ENCODE measurements at places on chromosomes 3 and 15.

DNA sequence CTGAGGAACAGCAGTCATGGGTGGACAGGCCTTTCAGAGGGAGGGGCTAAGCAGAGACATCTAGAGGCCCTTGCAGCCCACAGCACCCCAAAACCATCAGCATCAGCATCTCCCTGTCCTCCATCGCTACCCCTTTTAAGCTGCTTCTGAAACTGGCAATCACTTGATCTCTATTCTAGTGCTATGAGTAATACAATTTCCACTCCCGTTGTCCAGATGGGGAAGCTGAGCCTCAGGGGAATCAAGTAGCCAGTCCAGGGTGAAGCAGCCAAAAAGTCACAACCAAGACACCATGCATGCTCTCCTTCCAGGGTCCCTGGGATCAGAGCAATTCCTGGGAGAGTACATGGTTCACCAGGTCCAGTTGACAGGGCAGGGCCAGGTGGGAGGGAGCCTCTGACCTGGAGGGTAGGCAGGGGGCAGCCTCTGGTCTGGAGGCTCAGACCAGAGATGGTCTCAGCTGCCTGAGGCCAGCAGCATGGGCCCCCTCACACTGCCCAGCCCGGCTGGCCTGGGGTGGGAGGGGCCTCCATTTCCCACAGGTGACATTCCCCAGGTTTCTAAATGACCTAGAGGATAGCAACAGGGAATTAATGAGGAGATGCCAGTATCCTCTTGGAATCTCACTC lies 30.0 kb downstream of the KLHL25 start:
- no peak for DNase-seq

- DNase-seq, result no peak
Observed at GRCh38 chr3:23073724-23074305, 129.3 kb upstream of the UBE2E2 start.

DNA sequence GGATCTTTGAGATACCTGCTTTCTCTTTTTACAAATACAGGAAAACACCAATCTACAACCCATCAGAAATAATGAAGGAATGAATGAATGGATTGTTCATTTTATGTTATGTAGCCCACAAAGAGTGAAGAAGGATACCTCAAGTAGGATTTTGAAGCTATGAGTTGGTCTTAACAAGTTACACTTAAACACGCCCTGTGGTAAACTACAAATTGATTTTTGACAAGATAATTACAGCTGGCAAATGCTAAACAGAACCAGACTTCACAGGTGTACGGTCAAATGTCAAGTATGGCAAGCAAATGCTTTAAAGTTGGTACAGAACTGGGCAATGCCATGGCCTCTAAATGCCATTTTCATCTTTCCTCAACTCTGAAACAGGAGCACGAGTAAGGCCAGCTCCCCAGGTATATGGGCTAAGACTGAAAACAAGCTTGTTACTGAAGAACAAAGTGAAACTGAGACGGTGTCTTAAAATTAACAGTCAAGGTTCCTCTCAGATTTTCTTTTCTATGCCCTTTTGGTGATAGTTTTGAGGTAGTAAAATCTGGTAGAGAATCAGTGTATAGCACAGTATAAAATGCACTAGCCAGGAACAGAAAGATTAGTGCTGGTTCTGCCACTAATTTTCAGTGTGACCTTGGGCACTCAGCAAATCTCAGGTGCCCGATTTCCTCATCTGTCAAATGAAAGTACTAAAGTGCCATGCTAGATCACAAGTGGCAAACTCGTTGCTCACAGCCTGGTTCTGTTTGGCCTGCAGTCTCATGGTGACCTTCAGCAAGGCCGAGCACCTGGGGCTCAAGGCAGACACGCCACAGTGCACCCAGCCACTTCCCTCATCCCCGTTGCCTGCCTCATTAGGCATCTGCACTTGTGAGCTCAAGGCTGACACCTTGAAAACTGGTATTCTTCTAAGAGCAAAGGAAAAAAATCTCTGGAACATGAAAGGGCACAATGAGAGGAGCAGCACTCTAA lies 9.5 kb downstream of the RUVBL1 start:
- DNase-seq, result no peak

DNA sequence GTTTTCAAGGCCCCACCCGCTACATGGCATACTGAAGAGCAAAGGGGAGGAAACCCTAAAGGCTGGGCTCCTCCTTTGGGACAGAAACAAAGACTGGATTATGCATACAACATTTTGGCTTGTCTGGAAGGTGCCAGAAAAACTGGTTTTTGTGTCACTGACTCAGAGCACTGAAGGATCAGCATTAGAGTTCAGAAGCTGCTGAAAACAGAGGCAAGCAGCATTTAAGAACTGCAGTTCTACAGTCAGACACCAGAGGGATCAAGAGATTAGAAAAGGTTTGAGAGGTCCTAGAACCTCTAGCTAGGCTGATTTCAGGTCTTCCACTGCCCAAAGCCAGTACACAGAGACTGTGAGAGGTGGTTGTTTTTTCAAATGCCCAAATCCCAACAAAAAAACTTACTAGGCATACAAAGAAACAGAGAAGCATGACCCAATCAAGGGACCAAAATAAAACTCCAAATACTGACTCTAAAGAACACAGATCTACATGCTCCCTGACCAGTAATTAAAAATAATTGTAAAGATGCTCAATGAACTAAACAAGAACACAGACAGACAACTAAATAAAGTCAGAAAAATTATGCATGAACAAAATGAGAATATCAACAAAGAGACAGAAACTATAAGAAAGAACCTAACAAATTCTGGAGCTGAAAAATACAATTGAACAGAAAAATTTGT lies 91.2 kb downstream of the SENP2 start:
- DNase-seq, result no peak

GRCh38 chr3:139909811-139910210 lies 25.2 kb upstream of the CLSTN2 start:
- DNase-seq, result no peak

DNA sequence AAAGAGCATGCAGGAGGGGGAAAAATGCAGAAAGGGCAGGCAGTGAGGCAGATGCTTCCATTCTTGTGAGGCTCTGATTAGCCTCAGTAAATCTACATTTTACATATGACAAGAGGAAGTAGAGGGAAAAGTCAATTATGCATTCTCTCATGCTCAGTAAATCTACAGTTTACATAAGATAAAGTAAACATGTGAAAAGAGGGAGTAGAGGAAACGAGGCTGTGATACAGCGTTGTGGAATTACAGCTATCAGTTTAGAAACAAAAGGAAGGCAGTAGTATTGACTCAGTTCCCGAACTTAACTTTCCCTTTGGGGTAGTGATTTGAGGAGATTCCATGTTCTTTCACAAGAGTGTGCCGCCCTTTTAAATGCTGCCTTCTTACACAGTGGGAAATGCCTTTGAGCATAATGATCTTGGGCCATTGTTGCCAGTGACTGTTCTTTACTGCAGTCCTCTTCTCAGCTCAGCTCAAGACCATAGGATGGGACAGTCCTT lies 39.3 kb downstream of the OSTN start:
- no peak for DNase-seq

DNA sequence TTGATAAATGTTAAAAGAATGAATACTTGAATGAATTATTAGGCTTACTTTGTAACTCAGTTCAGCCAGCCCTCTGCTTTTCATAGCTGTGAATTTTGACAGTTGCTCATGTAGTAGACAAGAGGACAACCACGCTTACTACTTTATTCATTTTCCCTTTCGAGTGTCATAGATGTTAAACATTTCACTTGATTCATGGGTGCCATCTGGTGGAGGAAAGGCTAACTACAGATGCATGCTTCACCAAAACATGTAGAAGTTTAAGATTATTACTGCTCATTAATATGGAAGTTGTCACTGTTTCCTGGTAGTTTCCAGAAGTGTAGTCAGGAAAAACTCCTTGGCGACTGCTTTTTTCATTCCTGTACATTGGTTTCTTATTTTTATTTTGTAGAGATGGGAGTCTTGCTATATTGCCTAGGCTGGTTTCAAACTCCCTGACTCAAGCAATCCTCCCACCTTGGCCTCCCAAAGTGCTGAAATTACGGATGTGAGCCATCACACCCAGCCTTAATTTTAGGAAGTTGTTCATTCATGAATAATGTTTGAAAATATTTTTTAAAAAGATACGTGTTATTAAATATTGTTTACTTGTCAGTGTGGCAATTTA lies 163.2 kb downstream of the B3GALNT1 start:
- DNase-seq, result no peak

DNA sequence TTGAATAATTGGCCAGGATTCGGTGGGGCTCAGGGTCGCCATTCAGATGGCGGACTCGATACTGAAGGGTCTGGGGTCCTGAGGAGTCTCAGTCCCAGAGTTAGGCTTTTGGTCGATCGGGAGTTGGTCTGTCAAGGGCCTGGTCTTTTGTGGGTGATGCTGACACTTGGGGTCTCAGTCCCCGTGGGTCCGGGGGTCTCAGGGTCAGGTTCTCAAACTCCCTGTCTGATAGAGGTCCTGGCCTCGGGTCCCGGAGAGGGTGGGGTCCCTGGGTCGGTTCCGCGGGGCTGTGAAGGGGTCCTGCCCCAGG lies 467 bp downstream of the NCKIPSD start:
- no peak for DNase-seq

- no peak for DNase-seq
Observed at GRCh38 chr3:36957063-36957462, 12.2 kb upstream of the TRANK1 start.

DNA sequence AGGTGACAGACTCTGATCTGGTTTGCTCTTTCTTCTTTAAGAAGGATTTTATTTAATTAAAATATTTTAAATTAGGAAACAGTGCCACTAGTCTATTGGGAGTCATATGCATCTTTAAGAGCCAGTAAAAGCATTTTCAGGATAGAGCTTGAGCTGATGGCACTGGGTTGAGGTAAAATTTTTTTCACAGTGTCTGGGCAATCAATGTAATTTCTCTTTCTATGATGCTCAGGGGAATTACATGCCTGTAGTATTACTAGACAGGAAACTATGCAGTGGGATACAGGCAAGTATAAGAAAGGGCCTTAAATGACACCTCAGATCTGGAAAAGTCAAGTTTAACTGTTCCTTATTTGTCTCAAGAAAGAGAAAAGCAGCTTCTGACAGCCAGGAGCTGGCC lies 76.4 kb downstream of the GAP43 start:
- DNase-seq, result peak; percentile 41

Measured in AG04449 (cell line).